ENCODE measurements at places on chromosomes 5 and 9.

GRCh38 chr9:127746959-127747569 is 12.0 kb upstream of the TOR2A start:
- no peak for DNase-seq

DNA sequence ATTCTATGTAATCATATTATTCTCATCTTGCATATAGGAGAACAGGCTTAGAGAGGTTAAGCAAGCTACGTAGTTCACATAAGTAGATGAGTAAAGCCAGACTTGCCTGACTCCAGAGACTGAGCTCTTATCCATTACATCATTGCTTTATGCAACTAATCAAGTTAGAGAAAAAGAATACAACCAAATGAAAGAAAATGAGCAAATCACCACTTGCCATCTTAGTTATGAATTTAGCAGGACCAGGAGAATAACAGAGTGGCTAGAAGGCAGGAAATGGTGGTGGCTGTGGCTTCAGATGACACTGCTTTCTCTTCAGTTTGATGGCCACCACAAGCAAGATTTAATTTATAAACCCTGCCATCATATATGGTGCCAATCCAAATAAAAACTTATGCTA is 26.6 kb downstream of the POC5 start:
- DNase-seq, result no peak

DNA sequence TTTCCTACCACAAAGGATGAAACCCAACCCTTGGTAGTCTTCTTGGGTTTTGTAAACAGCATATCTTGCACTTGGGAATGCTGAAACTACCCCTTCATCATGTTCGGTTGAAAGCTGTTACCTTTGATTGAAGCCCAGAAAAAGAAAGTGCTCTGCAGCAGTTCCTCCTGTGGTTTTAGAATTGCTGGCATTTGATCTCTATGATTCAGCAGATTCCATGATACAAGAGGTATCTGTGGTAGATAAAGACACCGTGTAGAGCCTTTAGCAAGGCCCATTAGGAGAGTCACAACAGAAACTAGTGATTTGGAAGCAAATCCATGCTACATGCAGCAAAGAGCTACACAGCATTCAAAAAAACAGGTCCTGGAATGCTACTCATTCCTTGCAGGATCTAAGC is 557.0 kb downstream of the TLE1 start:
- no peak for DNase-seq

GRCh38 chr5:1786621-1787471 is 12.8 kb downstream of the MRPL36 start:
- DNase-seq, result no peak

- no peak for DNase-seq
Observed at GRCh38 chr5:57818397-57818796, 335.8 kb upstream of the ACTBL2 start.

DNA sequence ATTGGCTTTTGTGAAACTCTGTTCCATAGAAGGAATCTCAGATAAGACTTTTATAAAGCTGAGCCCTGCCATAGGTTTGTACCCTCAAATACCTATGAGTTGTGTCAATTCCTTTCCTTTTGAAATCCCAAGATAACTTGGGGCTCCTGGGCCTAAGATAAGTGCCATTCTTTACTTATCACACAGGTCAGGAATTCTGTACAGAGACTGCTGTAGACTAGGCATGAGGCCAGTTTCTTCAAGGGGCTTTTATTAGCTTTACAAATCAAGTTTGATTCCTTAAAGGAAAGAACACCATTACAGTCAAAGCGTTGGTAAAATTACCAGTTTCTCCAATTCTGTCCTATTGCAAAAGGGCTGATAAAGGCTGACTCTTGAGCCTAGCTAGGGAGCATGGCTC is 39.2 kb downstream of the SHC3 start:
- no peak for DNase-seq

DNA sequence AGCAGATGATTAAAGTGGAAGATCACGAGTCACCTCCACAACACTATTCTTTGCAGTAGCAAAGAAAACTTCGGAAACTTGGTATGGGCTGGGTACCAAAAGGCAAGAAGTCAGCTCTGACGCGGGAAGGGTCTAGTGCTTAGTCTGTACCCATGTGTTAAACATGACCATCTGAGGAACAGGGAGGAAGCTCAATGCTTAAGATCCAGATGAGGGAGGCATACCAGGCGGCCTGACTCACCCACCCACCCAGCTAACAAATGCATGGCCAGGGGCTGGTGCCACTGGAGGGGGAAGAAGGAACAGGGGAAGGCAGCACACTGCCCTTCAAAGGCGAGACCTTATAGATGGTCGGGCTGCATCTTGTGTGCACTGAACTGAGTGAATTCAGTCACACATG is 41.8 kb downstream of the CAMSAP1 start:
- DNase-seq, result no peak

- no peak for DNase-seq
Observed at GRCh38 chr9:127524373-127524772, 73.1 kb downstream of the LRSAM1 start.

DNA sequence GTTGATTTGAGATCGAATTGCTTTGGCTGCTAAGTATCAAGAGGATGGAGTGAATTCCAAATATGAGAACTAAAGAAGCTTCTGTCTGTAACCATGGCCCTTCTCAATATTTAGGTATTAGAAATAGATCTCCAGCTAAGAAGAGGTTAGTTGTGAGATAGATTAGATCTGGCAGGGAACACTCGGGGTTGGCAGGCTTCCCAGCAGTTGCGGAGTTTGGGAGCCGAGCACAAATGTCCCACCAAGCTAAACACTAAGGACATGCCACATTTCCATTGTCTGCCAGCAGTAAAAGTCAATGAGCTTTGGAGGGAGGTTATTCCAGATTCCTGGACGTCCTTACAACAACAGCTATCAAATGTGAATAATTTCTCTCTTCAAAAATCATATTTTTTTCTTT is 85.8 kb downstream of the TAF11L14 start:
- DNase-seq, result no peak

DNA sequence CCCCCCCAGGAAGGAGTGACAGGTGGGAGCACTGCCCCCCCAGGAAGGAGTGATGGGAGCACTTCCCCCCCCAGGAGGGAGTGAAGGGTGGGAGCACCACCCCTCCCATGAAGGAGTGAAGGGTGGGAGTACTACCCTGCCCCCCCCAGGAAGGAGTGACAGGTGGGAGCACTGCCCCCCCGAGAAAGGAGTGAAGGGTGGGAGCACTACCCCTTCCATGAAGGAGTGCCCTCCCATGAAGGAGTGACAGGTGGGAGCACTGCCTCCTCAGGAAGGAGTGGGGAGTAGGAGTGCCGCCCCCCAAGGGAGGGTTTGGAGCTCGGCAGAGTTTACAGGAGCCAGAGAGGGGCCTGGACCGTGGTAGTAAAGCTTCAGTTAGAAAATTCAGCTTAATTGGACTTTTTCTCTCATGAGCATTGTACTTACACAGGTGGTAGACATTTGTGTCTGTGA is 100.7 kb downstream of the CACNA1B start:
- DNase-seq, result no peak

DNA sequence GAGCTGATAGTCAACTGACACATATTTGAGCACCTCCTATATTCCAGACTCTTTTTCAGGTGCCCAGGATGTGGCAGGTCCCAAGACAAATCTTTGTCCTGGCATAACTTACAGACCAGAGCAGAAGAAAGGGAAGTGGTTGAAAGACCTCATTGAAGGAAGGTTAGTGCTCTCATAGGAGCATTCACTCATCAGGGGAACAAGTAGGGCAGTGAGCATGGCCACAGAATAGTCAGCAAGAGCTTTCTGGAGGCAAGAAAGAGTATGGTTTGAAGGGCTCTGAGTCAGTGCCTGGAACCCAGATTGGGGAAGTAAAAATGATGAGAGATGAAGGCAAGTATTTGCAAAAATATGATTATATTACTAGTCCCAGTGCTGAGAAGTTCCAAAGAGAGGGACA is 25.0 kb upstream of the ERMP1 start:
- no peak for DNase-seq

- DNase-seq, result no peak
Observed at GRCh38 chr5:171750311-171750788, 35.3 kb upstream of the SMIM23 start.

DNA sequence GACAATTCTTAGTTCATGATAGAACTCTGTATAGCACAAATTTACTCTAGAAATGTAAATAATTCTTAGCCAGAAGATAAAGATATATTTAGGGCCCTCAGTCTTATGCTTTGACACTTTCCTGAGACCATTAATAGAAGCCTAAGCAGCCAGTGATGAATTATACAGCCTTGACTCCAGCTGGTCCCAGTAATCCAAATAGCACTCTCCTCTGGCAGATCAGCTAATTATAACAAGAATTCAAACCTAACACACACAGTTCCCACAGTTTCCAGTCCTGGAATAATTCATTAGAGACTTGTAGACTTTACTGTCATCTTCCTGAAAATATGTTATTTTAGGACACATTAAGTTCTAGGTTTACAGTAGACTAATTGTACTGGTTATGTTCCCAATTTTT is 50.4 kb downstream of the SHOC1 start:
- DNase-seq, result no peak

DNA sequence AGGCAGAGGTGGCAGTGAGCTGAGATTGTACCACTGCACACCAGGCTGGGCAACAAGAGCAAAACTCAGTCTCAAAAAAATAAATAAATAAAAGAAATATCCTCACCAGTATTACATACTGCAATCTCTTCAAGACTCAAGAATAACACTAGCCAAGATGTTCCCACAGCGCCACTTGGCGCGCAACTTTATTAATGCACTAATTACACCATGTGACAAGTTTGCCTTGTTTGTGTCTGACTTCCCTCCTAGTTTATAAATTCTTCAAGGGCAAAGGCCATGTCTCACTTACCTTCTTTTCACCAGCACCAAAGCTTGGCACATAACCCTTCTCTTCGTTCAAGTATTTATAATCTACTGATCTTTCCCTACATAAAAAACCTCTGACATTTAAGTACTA is 4.8 kb downstream of the SKP1 start:
- no peak for DNase-seq

DNA sequence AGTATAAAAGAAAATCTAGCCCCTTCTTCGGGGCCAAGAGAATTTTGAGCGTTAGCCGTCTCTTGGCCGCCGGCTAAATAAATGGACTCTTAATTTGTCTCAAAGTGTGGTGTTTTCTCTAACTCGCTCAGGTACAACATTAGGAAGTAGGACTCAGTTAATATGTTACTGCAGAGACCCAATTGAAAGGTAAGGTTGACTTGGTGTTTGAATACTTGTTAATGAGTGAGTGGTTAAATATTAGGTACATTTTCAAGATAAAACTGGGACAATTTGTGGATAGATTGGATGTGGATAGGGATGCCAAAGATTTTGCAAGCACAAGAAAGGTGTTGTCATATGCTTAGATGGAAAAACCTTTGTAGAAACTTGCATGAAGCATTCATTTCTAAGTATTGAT is 1177.3 kb upstream of the CDH18 start:
- DNase-seq, result no peak

GRCh38 chr5:149358868-149359495 is 1.1 kb downstream of the PCYOX1L start:
- DNase-seq, result no peak

DNA sequence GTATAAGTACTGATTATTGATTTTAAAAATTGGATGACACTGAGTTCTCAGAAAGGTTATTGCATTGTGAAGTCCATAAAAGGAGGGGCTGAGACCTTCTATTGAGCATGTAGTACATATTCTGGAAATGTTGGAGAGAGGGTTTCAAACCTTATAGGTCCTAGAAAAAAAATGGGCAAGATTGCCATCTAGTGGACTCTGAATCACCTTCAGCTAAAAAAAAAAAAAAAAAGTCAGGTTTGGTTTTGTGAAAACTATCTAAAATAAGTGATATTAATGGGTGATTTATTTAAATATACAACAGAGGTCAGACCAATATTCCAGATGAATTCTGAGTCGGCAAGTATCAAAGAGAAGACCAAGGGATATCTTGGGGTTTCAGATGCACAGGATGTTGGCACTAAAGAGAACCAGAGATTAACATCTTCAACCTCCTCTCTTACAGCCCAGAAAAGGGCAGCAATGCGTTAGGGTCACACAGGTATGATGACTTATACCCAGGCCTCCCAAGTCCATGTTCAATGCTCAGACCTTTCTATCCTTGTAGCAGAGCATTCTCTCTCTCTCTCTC is 109.8 kb upstream of the NMUR2 start:
- peak; percentile 15 for DNase-seq

GRCh38 chr9:126357074-126357473 is 30.4 kb downstream of the MVB12B start:
- no peak for DNase-seq

GRCh38 chr5:111583758-111584203 is 71.4 kb upstream of the STARD4 start:
- no peak for DNase-seq

DNA sequence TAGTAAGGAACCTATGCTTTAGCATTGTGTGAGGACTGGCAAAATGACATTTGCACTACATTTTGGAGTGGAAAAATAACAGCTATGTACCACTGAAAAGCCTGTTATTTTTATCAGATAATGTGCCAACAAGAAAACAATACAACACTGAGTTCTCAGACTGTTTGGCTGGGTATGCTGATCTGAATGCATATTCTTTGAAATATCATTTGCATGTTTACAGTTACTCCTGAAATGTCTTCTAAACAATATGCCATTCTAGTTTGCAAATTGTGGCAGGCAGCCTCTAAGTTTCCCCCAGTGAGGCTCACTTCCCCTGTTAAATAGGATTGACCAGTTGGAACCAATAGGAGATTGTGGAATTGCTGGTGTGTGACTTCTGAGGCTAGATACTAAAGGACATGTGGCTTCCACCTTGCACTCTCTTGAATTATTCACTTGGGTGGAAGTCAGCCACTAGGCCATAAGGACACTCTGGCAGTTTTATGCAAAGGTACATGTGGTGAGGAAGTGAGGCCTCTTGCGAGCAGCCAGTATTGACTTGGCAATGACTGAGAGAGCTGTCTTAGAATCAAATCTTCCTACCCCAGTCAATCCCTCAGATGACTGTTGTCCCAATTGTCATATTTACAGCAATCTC is 250.4 kb upstream of the PCSK5 start:
- DNase-seq, result no peak

GRCh38 chr5:37723162-37723961 is 116.5 kb downstream of the GDNF start:
- no peak for DNase-seq

DNA sequence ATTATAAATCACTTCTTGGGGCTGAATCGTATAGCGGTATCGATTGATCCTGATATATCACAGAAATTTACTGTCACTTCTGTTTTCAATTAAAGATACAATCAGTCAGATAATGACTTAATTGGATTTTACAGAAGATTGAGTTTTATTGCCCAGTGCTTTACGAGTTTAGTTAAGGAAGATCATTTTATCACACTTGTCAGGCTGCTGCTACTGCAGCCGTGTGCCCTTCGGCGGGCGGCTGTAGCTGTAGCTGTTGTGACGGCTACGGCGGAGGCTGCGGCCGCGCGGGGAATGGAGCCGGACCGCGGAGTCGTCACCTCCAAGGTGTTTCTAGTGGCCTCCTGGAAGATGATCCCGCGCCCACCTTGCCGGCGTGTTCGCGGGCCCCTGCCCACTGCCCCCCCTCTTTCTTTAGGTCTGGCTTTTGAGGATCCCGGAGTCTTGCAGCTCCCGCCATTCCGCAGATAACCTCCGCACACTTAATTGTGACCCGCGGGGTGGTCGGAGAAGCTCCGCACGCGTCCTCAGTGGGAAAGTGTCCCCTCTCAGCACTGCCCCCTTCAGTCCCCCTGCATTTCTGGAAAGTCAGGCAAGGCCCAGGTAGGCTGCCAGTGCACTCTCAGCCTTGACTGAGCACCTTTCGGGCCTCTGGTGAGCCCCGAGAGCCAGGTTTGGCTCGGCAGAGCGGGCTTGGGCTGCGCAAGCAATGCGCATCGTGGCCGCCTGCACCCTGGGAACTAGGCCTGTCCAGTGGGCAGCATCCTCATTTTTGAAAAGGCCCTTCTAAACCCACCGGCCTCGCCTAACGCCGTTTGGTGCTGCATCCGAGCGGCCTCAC is 6.9 kb upstream of the DMRT3 start:
- no peak for DNase-seq

GRCh38 chr5:139186752-139187326 is 11.3 kb downstream of the SIL1 start:
- DNase-seq, result no peak

Data from stromal cell of bone marrow (primary cell).